AG04450 (cell line): ENCODE measurements at places on chromosomes 5 and 9.
A peak's percentile ranks its signal among the peaks of the same experiment; 100 is the strongest.

GRCh38 chr5:80481019-80481893, 6.6 kb upstream of the FAM151B start:
- DNase-seq: no peak

GRCh38 chr9:36576866-36577265, 4.2 kb downstream of the MELK start:
- DNase-seq: no peak

GRCh38 chr9:72334658-72335337, 30.2 kb downstream of the ZFAND5 start:
- no peak for DNase-seq

DNA sequence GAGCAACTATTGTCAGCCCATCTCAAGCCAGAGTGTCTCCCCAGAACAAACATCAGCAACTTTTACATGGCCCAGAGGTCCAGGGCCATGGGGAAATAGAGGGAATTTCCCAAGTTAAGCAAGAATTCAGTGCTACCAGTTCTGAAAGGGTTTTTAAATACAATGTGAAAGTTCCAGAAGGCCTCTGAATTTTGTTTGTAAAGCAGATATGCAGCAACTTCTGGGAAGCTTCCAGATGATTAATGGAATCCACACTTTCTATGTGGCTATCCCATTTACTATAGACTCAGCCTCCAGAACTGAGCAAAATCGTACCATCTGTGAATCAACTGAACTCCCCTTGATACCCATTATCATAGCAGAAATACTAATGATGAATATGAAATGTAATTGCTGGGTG, 93.8 kb downstream of the FEM1C start:
- DNase-seq: peak; percentile 68

- no peak for DNase-seq
Measured at GRCh38 chr5:76821136-76821535, 2.3 kb downstream of the F2RL1 start.

DNA sequence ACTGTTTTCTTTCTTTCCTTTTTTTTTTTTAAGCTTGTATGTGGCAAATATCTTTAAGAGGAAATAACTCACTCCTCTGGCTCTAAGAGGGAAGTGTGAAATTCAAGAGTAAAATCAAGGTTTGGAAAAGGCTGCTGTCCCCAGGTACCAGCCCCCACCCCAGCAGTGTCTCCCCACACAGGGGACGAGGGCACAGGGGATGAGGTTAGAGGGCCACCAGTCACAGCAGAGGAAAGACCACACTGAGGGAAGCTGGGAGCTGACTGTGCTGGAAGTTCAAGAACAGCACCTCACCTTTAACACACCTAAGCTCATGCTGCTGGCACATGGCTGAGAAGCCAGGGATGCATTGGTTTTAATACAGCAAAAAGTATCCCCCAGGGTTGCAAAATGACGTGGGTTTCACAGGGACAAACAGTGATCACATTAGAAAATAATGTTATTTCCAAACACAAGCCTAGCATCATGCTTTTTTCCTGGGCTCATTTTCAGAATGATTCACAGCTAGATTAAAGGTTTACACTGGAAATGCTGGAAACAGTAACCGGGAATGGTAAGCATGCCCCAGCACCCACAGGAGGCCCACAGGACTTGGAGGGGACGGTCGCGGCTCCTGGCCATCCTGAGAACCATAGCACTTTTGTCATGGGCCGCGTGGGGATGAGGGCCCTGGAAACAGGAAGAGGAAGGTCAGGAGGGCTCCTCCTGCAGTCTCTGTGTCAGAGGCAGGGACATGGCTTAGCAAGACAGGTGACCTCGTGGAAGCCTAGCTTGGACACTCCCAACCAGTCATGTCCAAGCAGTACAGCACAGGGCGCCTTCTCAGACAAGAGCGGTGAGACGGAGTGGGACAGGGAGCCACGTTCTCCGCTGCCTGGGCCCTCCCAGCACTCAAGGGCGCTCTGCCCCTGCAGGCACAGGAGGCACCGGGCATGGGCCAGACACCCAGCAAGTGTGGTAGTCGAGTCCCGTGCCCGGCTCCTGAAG, 6.9 kb downstream of the LPCAT1 start:
- peak; percentile 65 for DNase-seq

DNA sequence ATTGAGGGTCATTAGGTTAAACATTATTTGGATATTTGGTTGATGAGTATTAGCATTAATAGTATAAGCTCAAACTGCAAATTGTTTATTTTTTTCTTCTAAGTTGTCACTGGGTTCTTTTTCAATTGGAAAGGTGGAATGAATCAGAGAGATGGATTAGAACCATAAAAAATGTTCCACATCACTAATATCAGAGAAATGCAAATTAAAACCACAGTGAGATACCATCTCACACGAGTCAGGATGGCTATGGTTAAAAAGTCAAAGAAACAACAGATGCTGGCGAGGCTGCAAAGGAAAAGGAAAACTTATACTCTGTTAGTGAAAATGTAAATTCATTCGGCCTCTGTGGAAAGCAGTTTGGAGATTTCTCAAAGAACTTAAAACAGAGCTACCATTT, 122.8 kb downstream of the CCDC192 start:
- DNase-seq: no peak

- no peak for DNase-seq
Measured at GRCh38 chr5:173891308-173892116, 3.4 kb downstream of the CPEB4 start.

DNA sequence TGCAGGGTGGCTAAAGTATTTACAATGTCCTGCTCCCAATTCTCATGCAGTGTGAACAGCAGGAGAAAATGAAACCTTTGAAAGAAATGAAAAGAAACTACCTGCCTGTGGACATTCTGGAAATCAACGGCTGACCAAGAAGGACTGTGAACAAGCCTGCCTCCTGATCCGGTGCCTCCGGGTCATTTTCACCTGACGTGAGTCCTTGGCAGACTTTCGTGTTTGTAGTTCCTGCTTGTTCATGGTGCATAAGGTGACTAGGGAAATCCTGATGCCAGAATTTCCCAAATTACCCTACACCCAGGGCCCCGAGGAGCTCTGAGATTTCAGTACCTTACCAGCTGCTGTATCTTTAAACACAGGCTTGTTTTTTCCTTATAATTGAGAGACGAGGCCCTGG, 317.5 kb downstream of the TLE1 start:
- no peak for DNase-seq

GRCh38 chr9:94734054-94734754, 7.7 kb downstream of the AOPEP start:
- no peak for DNase-seq

DNA sequence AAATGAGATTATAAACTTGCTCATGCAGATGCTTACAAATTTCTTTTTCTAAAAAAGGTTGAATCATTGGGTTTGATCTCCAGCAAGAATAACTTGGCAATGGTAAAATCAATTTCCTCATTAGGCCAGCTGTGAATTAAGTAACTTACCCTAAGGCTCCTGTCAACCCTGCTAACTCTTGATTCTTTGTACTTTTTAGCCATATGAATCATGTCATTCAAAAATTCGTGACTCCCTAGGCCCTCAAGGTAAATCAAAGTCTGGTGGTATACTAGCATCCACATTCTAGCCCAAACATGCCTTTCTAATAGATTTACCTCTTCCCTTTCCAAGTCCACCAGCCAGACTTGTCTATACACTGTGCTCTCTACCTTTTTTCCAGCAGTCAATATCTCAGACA, 420.8 kb upstream of the BRINP1 start:
- DNase-seq: no peak

DNA sequence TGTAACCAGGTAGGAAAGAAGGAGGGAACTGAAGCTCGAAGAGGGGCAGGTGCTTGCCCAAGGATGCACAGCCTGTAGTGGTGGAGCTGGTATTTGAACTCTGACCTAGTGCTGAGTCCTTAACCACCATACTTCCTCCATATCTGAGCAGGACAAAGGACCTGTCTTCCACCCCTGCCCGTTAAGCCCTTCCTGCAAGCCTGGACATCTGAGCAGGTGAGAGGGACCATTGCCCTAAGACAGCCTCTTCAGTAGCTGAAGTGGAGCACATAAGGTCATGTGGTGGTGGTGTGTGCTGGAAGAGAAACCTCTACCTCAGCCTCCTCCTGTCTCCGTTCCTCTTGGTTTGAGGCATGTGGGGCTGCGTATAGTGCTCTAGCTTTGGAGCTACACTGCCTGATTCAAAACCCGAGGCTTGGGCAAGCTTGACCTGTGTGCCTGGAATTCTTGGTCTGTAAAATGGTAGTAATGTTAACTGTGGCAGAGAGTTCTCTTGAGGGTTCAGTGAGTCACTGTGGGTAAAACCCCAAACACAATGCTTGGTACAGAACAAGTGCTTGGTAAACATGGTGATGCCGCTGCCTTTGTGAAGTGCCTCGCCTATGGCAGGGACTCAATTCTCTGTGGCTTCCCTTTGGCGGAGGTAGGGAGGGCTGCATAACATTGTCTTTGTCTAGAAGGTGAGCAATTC, 7.4 kb downstream of the GALNT10 start:
- DNase-seq: no peak

DNA sequence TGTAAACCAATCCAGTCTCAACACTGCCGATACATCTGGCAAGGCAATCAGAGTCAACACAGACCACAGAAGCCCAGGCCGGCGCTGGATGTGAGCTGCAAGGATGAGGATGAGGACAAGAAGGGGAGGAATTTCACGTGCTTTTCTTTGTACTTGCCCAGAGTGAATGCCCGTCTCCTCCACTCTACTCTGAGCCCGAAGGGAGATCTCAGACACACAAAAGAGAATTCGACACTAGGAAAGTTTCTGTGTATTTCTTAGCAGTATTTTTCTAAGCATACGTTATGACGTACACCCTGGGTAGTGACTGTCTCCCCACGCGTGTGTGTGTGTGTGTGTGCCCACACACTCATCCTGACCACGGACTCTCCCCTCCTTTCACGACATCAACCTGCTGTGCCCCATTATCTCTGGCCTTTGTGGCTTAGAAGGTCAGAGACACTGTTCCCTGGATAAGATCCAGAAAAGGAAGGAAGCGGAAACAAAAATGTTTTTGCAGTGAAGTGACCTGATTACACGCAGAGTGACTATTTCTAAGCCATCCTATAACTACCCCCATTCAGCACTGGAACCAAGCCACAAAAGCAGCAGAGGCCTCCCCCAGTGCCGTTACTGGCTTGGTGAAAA, 227.3 kb upstream of the DAPK1 start:
- no peak for DNase-seq

DNA sequence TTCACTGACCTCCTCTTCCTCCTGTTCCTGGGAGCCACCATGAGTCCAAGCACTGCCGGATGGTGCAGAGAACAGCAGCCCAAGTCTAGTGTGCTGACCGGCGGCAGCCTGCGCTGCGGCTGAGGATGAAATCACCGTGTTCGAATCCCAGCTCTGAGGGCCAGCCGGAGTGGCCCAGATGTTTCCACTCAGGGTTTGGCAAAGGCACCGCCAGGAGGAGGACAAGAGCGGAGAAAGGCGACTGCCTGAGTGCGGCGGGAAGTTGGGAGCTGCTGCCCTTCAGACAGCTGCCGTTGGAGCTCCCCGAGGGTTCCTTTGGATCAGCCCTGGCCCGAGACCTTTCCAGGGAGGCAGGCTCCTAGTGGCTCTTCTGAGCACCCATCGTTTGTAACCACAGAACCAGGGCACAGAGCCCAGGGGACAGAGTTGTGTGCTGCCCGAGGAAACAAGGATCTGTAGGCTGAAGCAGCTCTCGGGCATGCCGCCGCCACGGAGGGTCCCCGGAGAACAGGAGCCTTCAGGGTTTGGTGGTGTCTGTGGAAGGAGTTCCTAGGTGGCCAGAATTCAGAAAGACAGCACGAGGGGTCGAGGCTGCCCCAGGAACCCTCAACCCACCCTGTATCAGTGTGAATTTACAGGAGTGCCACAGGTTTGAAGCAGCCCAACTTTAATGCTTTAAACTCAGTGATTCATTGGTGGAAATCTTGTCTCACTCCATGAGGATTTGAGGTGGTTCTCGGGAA, 115.6 kb upstream of the COL5A1 start:
- no peak for DNase-seq

DNA sequence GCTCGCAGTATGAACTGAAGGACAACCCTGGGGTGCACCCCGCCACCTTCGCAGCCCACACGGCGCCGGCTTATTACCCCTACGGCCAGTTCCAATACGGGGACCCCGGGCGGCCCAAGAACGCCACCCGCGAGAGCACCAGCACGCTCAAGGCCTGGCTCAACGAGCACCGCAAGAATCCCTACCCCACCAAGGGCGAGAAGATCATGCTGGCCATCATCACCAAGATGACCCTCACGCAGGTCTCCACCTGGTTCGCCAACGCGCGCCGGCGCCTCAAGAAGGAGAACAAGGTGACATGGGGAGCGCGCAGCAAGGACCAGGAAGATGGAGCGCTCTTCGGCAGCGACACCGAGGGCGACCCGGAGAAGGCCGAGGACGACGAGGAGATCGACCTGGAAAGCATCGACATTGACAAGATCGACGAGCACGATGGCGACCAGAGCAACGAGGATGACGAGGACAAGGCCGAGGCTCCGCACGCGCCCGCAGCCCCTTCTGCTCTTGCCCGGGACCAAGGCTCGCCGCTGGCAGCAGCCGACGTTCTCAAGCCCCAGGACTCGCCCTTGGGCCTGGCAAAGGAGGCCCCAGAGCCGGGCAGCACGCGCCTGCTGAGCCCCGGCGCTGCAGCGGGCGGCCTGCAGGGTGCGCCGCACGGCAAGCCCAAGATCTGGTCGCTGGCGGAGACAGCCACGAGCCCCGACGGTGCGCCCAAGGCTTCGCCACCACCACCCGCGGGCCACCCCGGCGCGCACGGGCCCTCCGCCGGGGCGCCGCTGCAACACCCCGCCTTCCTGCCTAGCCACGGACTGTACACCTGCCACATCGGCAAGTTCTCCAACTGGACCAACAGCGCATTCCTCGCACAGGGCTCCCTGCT, 3.8 kb downstream of the IRX1 start:
- DNase-seq: no peak

DNA sequence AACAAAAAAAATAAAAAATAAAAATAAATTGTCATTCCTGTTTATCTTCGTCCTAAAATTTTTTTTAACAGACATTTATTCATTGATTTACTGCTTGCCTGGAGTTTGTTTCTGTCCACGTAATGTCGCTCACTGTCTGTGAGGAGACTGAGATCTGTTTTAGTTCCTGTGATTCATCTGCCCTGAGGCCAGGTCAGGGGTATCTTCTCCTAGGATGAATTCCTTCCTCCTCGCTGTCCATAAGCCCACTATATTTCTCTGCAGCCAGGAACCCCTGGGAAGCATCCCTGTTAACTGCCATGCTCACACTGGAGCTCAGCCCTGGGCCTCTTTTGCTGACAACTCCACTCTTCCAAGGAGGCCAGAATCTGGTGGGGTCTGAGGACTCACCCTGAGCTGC, 682.0 kb downstream of the MTRR start:
- DNase-seq: no peak

DNA sequence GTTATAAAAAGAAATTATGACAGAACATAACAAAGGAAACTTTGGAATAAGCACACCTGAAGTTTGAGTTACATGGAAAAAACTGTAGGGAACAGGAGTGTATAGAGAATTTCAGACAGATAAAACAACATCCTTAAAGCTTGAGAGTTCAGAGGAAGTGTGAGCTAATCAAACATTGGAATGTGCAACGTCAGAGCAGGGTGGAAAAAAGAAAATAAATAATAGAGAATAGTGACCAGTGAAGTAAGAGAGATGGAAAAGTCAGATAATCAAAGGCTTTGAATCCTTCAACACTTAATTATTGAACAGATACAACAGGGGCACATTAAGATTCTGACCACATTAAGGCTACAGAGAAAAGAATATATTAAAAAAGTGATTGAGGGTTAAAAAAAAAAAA, 128.5 kb upstream of the CDH10 start:
- no peak for DNase-seq

GRCh38 chr5:169280696-169281095, 20.2 kb downstream of the SLIT3 start:
- no peak for DNase-seq

GRCh38 chr5:145825751-145826180, 9.4 kb downstream of the PRELID2 start:
- DNase-seq: no peak
